ENCODE measurements at places on chromosomes 16 and 17.

GRCh38 chr16:30766933-30767284 lies 4.8 kb downstream of the RNF40 start:
- no peak for DNase-seq

DNA sequence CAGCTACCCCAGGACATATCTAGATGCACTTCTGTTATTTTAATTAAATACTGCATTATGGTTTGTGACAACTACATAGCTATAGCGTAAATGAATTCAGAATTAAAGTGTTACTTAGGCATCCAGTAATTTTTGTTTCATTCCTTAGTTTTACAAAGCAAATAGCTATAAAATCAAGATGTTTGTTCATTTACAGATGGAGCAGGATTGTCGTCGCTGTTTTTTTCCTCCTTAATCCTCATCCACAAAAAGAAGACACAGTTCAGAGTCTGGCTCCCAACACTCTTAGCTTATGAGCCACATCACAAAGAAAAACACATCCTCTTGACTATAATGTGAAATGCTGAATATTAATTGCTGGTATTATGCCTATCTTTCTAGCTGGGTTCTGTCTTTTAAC lies 43.7 kb downstream of the SNX11 start:
- no peak for DNase-seq

GRCh38 chr17:47404006-47404405 lies 80.3 kb downstream of the EFCAB13 start:
- no peak for DNase-seq

GRCh38 chr16:13463619-13464018 lies 456.3 kb upstream of the ERCC4 start:
- no peak for DNase-seq
